ENCODE measurements at places on chromosomes 5 and 9.

GRCh38 chr5:164649266-164649665 lies 1143.8 kb downstream of the MAT2B start:
- DNase-seq, result no peak

DNA sequence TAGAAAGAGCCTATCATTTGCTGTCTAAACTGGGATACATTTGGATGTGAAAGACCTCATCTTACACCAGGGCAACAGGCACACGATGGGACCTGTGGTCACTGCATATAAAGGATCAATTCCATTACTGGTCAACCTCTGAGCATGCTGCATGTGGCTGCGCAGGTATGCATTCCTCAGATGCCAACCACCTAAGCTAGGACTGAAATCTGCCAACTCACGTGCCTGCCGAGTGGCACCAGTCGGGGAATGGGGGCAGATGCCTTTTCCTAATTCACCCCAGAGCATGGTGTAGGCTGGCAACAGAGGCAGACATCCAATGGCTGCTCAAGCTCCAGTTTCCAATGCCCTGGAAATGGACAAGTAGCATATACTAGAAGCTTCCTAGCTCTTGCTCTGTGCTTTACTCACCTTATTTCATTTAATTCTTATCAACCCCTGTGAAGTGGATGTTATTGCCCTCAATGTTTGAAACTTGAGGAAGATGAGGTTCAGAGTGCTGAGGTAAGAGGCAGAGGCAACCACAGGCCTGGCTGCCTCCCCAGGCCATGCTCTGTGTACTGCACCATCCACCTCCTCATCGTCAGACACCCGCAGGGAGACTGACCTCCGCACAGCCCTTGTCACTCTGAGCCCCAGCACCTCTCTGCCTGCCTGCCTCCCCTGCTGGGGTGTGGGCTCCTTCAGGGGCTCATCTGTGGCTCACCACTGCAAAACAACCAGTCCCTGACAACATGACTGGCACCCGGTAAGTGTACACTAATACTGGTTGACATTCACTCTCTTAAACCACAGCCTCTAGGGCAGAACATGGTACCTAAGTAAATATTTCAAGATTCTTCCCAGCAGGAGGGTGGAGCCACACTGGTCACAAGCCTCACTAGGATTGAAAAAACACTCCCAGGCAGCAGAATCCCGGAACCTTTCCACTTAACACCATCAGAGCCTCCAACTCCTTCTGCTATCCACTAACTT lies 228.5 kb downstream of the CRB2 start:
- no peak for DNase-seq

- DNase-seq, result no peak
These were observed 47.0 kb upstream of the SEMA6A start for GRCh38 chr5:116621599-116621998.

GRCh38 chr9:93184432-93185265 lies 710 bp downstream of the WNK2 start:
- no peak for DNase-seq

DNA sequence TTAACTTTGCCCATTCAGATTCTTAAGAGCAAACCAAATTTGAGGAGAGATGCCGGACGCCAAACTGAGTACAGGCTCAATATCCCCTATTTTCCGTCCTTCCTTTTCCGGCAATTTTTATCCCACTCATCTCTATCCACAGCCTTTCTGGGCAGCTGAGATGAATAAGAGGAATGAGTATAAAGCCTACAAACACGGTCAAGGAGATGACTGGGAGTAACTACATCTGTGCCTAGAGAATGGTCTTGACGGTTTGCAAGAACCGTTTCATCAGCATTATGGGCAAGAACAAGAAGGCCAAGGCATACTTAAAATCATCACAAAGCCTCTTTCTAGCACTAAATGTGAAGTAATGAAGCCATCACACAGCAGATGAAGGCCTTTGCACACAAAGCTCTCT lies 227.3 kb downstream of the DCP2 start:
- DNase-seq, result no peak

- no peak for DNase-seq
These were observed 31.6 kb upstream of the ANGPTL2 start for GRCh38 chr9:127154003-127154389.

GRCh38 chr9:84331119-84331809 lies 9.3 kb downstream of the SLC28A3 start:
- no peak for DNase-seq
